Muscle of back (tissue), 13 donors: ENCODE measurements at places on chromosomes 4 and X. TPM values are rescaled to one million over a fixed set of nuclear protein-coding genes. Genes with fewer than 3 reads are reported as not detected.

DNA sequence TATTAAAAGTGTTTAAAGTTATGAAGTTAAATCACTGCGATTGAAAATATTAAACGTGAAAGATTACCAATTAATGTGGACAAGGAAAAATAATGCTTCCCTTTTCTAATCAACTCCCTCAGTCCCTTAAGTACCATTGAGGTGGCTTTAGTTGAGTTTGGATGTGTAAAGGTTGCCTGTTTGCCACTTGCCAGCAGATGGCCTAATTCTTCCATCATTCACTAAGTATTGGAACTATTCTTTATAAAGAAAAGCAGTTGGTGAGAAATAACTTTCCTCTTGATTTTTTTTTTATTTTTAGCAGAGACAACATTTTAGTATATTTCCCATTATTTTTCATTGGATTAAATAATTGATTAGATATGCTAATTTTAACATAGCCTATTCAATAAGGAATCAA lies 295.9 kb upstream of the TACR3 start:
- peak; percentile 15 for DNase-seq

CTAG1A gene
- not detected for polyA plus RNA-seq

GRCh38 chr4:176043838-176044588 lies 21.6 kb upstream of the WDR17 start:
- no peak for DNase-seq

DNA sequence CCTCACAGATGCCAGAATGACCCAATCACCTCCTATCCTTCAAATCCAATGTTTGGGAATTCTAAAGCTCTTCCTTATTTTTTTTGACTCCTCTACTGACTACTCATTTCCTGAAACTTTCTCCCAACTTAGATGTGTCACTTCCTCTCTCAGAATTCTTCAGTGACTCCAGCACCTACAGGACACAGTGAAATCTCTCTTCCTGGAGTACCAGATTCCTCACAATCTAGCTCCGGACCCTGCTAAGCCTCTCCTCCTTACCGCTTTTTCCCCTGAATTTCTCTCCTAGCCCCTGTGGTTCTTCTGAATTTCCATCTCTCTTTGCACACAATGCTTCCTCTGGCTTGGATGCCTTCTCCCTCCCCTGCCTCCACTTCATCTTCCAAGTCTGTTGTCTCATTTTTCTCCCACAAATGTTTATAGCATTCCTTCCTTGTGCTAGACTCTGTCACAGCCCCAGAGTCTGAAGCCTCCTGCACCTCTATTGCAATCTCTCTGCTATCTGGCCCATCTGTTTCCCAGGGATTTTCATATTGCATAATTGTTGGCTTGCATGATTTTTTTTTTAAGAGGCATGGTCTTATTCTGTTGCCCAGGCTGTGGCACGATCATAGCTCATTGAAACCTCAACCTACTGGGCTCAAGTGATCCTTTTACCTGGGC lies 80.1 kb downstream of the ANAPC4 start:
- peak; percentile 33 for DNase-seq

KLHL4 gene
- polyA plus RNA-seq = 10.6 TPM

GRCh38 chr4:140395668-140396067 lies 22.2 kb downstream of the SCOC start:
- DNase-seq = no peak

- no peak for DNase-seq
Observed at GRCh38 chr4:125084608-125085007, 230.1 kb upstream of the FAT4 start.

F8A1 gene
- 21.1 TPM for polyA plus RNA-seq
